ENCODE measurements at places on chromosomes 4 and X.

- DNase-seq: no peak
Observed at GRCh38 chr4:151992332-151993154, 231.7 kb upstream of the GATB start.

- no peak for DNase-seq
Observed at GRCh38 chrX:24360272-24360671, at the start of gene SUPT20HL1. TSS of gene SUPT20HL1 (plus strand) at chrX:24360639. CDS start at chrX:24362761, 2,122 bp downstream.

DNA sequence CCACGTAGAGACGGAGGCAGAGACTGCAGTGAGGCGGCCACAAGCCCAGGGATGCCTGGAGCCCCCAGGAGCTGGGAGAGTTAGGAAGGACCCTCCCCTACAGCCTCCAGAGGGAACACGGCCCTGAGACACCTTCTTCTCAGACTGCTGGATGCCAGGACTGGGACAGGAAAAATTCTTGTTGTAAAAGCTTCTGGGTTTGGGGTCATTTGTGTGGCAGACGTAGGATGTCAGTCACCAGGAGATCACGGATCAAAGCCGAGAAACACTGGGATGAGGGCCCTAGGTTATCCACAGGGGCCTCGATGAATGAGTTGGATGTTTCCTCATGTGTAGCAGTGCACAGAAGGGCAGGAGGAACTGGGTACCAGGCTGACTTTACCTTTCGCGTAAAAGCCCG lies 163.7 kb downstream of the SHOX start:
- DNase-seq: no peak

GRCh38 chrX:46965125-46965758 lies 53.0 kb downstream of the JADE3 start:
- DNase-seq: no peak

- peak; percentile 80 for DNase-seq
Observed at GRCh38 chr4:40190880-40191815, 5.7 kb upstream of the RHOH start.

- no peak for DNase-seq
Observed at GRCh38 chrX:105822138-105823091, at the start of gene NRK. TSS of gene NRK (plus strand) at chrX:105822539. CDS start at chrX:105822846, 307 bp downstream.

DNA sequence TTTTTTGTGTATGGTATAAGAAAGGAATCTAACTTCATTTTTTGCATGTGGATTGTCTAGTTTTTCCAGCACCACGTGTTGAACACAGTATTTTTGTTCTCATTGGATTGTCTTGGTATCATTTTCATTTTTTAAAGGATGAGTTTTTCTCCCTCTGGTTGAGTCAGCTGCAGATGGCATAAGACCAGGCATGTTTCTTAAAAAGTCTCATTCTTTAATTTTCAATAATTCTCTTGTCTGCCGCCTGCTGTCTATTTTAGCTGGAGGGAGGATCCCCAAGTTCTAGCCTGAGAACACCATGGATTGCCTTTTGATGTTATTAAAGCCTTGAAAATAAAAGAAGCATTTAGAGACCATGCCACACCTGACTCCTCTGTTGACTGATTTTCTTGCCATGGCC lies 263.8 kb downstream of the ARHGAP24 start:
- DNase-seq: no peak

GRCh38 chr4:69025191-69025998 lies 70.9 kb upstream of the UGT2B7 start:
- DNase-seq: no peak

DNA sequence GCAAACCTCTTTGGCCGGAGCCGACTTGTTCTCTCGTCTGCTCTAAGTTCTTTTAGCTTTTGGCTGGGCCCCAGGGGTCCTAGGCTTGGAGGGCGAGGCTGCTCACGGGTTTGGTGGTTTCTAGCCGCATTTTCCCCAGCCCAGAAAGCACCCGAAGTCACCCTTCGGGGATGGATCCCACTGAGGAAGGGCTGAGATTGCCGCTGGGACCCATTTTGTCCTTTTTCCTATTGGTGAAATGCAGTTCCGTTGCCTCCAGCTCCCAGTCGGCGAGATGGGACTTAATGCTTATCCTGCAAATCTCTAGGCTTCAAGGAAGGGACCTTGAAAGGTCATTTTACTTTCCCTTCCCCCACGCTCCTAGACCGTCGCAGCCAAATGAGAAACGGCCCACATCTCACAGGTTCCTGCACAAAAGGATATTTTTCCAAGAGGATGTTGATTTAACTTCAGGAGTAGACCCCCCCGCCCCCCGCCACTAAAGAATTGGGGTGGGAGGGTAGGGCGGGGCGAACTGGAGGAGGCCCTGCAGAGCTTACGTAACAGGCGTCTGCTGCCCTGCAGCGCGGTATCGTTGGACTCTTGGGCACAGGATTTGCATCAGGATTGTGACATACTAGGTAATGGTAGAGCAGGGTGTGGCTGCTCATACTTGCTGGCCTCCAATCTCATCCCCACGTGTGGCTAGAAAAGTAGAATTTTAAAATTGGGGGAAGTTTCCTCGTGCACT lies 564 bp downstream of the PGK1 start:
- DNase-seq: no peak

GRCh38 chrX:13837290-13837745 lies 20.4 kb upstream of the GPM6B start:
- no peak for DNase-seq

GRCh38 chrX:56564921-56565840 lies 1.8 kb downstream of the UBQLN2 start:
- DNase-seq: no peak

- no peak for DNase-seq
Observed at GRCh38 chrX:93461060-93461459, 212.3 kb downstream of the NAP1L3 start.

DNA sequence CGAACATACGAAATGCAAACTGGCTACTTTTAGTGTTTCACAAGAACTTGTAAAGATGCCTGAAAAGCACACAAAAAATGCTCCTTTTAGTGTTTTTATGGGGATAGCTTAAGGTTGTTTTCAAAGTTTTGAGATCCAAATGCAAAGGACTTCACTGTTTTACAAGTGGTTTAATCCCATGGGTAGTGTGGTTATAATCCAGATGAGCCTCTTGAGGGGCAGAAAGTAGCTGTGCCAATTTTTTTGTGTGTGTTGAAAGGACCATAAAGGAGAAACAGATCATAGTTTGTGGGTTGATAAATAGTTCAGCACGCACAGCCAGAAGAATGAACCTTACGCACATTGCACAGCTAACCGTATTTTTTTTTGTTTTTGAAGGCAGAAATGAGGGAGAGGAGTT lies 126.9 kb upstream of the GIMD1 start:
- no peak for DNase-seq

DNA sequence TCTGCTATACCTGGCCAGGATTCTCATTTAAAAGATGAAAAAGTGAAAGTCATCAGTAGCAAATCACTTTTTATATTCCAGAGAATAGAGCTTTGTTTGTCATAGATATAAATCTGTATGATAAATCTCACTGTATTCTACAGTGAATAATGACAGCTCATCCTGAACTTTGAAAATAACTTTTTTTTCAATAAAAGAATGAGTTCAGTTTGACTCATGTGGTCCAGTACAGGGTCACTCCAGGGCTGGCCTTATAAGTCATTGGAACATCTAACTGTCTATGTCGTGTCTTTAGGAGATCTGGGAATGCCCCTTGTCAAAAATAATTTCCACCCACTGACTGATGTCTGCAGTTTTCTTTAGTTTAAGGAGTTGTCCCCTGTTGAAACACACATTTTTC lies 18.5 kb upstream of the CXCL8 start:
- no peak for DNase-seq

DNA sequence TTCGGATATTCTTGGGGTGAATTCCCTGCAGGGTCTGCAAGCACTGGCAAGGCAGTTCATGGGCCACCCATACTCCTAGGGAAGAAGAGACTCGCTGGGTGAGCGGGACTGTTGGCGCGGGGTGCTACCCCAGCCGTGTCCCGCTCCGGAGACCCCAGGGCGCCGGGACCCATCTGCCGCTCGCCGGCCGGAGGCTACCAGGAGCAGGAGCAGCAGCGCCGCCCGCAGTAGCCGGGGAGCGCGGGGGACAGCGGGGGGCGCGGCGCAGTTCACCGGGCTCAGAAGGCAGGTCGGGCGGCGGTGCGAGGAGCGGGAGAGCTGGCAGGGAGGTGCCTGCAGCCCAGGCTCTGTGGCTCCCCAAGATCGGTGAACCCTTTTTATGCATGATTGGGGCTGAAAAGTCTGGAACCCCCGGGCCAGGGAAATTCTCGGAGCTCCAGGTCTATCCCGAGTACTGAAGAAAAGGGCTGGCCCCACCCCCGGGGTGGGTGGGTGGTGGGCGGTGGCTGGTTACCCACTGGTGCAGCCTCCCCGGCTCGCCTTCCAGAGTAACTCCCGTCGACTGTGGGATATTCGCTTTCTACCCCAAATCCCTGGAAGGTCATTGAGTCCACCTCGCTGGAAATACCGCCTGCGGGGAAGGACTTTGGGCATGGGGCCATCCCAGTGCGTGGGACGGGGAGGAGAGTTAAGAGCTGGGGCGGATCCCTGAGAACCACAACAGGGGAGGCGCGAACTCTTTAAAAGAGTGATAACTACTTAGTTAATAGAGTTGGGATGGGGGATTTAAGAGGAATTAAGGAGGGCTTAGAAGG lies 37.6 kb downstream of the PF4 start:
- DNase-seq: no peak

DNA sequence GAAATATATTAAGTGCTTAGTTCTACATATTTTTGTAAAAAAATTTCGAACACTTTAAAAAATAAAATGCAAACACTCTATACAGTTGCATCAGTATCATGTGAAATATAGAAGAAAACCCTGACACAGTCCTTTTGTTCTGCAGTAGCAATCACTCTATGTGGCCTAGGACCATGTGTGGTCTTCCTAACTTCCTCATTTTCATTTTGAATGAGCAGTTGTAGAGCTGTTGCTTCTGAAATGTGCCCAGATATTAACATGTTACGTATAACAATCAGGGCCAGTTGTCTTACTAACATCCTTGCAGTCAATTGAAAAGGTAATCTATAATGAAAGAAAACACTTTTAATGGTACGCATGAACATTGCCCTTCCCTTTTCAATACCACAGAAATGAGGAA lies 107.9 kb downstream of the ZNF827 start:
- DNase-seq: no peak

- no peak for DNase-seq
Observed at GRCh38 chrX:3461397-3462165, 115.1 kb upstream of the MXRA5 start.

- no peak for DNase-seq
Observed at GRCh38 chr4:2962614-2963174, 512 bp downstream of the NOP14 start.

GRCh38 chr4:118983831-118984230 lies 95.2 kb downstream of the SYNPO2 start:
- no peak for DNase-seq

DNA sequence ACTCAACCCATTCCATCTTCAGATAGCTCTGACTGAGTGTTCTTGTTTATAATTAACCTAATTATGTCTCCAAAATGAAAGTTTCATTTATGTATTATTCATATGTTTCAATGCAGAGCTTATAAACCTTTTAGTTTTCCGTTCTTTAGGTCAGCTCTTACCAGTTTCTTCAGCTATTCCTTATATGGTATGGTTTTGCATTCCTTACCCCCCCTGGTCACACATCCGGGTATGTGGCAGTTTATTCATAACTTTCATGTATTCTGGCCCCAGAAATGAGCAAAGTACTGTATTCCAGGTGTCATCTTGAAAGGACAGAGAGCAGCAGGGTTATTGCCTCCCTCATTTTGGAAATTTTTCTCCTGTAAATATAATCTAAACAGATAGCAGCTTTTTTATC lies 16.8 kb upstream of the IGSF1 start:
- no peak for DNase-seq

DNA sequence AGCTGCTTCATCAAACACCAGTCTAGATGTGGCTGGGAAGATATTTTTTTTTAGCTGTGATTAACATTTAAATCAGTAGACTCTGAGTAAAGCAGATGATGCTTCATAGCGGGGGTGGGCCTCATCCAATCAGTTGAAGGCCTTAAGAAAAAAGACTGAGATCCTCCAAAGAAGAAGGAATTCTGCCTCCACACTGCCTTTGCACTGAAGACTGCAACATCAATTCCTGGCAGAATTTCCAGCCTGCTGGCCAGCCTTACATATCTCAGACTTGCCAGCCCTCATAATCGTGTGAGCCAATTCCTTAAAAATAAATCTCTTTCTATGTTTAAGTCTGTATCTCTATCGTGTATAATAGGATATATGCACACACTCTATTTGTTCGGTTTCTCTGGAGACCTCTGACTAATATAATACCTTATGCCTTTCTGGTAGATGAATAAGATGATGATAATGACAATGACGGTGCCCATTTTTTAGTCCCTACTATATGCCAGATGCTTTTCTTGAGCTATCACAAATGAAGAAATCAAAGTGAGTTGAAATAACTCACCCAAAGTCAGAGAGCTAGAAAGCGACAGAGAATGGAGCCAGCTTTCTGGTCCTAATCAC lies 66.1 kb upstream of the SOD3 start:
- DNase-seq: no peak

GRCh38 chrX:153669174-153669890 lies 4.3 kb downstream of the PNCK start:
- DNase-seq: no peak

DNA sequence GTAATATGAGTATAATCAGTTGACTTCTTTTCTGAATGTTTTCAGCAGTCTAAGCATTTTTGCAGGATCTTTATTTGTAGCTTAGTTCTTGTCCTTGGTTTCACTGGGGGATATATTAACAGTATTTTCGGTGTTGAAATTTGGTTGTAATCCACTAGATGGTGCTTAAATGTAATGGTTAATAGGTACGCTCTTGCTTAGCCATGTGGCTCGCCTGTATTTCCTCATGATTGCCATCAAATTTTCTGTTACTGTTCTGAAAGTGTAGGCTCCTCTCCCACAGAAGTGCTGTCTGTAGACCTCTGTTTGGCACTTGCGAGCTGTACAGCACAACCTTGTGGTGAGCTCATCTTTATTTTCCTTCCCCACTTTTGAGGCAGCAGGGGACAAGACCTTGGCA lies 3.9 kb upstream of the FAAH2 start:
- DNase-seq: no peak

DNA sequence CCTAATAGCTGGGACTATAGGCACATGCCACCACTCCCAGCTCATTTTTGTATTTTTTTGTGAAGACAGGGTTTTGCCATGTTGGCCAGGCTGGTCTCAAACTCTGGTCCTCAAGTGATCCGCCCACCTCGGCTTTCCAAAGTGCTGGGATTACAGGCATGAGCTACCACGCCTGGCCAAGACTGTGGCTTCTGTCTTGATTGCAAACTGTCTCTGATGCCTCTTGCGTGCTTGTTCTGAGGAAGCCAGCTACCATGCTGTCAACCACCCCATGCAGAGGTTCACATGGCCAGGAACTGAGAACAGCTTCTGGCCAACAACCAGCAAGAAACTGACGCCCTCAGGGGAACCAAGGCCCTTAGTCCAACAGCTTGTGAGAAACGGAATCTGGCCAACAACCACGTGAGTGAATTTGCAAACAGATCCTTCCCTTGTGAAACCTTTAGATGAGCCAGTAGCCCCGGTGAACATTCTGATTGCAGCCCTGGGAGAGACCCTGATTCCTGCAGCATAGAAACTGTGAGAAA lies 71.2 kb downstream of the SUPT20HL2 start:
- no peak for DNase-seq

GRCh38 chr4:140267576-140267975 lies 105.9 kb upstream of the SCOC start:
- DNase-seq: no peak

- no peak for DNase-seq
Observed at GRCh38 chr4:145101091-145101490, 3.0 kb downstream of the ABCE1 start.

GRCh38 chr4:138242834-138243156 lies 646 bp upstream of the SLC7A11 start:
- no peak for DNase-seq
